Karpas-422 (cell line): ENCODE measurements at places on chromosomes 3 and 15. TPM values are rescaled to one million over a fixed set of nuclear protein-coding genes. Genes with fewer than 3 reads are reported as not detected.

DNA sequence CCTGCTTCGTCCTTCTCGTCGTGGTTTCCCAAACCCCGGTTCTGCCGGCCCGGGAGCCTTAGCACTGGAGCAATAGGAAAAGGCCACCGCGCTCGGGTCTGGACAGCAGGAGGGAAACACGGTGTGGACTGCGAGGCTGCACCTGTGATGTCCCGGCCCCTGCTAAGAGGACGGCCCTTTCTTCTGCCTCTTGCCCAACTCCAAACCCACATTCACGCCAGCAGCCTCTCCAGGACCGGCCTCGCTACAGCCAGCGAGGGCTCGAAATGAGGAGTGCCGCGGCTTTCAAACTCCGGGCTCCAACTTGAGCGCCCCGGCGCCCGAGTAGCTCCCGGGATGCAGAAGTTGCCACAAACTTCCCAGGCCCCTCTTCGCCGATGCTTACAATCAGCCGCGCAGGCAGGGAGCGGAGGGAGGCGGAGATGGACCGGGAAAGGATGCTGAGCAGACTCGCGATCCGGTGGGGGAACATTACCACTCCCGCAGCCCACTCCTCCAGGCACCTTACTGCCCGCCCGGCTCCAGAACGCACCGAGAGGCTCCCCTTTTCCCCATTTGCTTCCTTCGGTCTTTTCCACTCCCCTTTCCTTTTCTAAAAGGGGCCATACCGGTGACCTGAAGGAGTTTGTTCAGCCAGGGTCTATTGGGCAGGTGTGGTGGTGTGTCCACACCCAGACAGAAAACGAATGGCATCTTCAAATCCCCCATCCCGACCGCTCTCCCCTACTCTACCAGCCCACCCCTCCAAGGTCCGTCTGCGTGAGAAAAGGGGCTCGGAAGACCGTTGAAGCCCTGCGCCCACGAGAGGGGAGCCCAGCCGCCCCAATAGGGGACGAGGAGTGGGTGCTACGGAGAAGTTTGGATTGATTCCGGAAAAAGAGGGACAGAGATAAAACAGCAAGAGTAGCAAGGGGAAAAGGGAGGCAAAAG is 18.8 kb upstream of the SATB1 start:
- DNase-seq = no peak

- no peak for DNase-seq
These were observed 50.8 kb downstream of the SLC12A8 start for GRCh38 chr3:125161607-125162219.

KIF7 gene
- not detected in 2 replicates for total RNA-seq

TGM5 gene
- total RNA-seq = not detected in 2 replicates

- no peak for DNase-seq
These were observed 49.0 kb downstream of the THBS1 start for GRCh38 chr15:39629906-39630305.

MNS1 gene
- total RNA-seq = 3.5 and 4.6 TPM in 2 replicates

GRCh38 chr15:90087454-90088154 is 14.7 kb downstream of the IDH2 start:
- DNase-seq = peak; percentile 64

DNA sequence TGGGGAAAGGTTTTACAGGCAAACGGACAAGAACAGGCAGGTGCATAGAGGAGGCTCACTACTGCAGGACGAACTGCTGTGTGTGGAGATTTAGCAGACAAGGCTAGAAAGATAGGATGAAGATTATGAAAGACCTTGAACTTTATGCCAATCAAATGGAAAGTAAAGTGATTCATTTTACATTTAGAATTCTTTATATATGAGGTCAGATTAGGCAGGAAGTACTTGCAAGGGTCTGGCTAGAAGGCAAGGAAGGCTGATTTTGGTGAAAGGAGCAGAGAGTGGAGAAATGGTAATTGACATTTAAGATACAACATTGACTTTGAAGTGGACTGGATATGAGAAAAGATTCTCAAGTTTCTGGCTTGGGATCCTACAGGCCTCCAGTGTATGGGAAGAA is 33.6 kb downstream of the PLSCR4 start:
- DNase-seq = no peak

- DNase-seq = no peak
These were observed 92.7 kb upstream of the GOLGA8J start for GRCh38 chr15:29990035-29990434.
